ENCODE measurements at places on chromosomes 1 and 21.

DNA sequence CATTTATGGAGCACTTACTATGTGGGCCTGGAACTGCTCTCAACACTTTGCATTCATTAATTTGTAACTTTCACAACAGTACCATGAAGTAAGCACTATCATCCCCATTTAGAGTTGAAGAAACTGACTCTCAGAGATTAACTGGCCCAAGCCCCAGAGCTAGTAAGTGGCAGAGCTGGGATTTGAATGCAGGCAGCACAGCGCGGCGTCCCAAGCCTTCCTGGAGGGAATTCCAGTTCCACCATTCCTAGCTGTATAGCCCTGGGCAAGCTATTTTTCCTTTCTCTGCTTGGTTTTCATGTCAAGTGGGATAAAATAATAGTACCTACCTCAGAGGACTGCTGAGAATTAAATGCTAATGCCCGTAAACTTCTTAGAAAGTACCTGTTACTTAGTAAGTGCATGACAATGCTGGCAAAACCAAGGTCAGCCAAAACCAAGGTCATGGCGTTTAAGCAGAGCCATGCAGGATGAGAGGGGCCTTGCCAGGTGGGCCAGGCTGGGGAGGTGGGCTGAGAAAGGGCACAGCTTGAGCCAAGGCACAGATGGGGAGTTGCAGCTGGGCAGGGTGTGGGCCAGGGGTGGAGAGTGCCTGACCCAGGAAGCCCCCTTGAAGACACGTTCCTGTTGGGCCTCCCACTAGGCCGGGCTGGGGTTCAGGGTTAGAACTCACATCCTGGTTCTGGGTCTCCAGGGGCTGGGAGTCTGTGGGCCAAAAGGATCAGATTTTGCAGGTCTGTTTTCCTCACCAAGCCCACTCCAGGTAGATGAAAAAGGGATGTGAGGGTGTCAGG is 4.6 kb upstream of the KNCN start:
- DNase-seq: no peak

DNA sequence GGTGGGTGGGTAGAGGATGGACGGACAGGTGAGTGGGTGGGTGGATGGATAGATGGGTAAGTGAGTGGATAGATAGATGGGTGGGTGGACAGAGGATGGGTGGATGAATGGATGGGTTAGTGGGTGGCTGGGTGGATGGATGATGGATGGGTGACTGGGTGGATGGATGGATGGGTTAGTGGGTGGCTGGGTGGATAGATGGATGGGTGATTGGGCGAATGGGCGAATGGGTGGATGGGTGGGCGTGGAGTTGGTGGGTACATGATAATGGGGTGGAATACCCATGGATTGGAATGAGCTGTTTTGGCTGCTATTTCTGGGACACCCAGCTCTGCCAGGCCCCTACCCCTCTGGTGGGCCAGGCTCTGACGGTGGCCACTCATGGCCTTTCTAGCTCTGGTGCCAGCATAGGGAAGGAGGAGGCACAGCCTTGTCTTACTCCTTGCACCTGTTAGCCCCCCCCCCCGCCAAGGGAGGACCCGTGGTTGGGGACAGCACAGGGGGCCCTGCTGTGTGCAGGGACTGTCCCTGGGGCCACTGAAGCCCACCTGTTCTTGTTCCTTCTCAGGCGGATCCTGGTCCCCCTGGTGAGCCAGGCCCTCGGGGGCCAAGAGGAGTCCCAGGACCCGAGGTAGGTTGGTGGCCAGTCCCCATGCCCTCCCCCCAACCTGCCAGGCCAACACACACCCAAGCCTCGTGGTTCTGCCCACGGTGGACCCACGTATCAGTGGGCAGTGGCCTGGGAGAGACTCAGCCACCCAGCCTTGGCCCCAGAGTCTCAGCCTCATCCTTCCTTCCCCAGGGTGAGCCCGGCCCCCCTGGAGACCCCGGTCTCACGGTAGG is 26.4 kb downstream of the COL6A2 start:
- no peak for DNase-seq

- DNase-seq: no peak
Observed at GRCh38 chr1:248906753-248907661, 972 bp downstream of the PGBD2 start.

GRCh38 chr1:100188617-100189016 is 10.6 kb upstream of the LRRC39 start:
- peak; percentile 81 for DNase-seq

GRCh38 chr1:53771648-53772047 is 32.7 kb upstream of the GLIS1 start:
- no peak for DNase-seq

DNA sequence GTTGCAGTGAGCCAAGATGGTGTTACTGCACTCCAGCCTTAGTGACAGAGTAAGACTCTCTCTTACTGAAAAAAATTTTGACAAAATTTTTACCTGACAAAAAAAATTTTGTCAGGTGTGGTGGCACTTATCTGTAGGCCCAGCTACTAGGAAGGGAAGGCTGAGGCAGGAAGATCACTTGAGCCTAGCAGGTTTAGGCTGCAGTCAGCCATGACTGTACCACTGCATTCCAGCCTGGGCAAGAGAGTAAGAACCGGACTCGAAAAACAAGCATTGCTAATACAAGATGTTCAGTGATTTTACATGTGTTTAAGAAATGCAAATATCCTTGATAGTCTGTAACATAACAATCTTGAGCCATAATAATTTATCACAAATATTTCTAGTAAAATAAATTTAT is 46.9 kb downstream of the USP48 start:
- no peak for DNase-seq
